Peyer's patch (tissue), 4 donors: ENCODE measurements at places on chromosomes 2 and 18. TPM values are rescaled to one million over a fixed set of nuclear protein-coding genes. Genes with fewer than 3 reads are reported as not detected.

The DHRS9 gene
- total RNA-seq, result 6.6 TPM

The SLC4A3 gene
- total RNA-seq, result 8.1 TPM

The GALNT14 gene
- total RNA-seq, result 8.3 TPM

The ORC4 gene
- total RNA-seq, result 21.4 TPM

The CD8B2 gene
- 5.0 TPM for total RNA-seq

The CCDC74B gene
- 2.6 TPM for total RNA-seq

The POTEJ gene
- total RNA-seq, result 1.7 TPM

The CCDC68 gene
- 99.7 TPM for total RNA-seq

The TRIM54 gene
- total RNA-seq, result not detected

The KCNIP3 gene
- total RNA-seq, result 8.7 TPM

The RBM43 gene
- 4.2 TPM for total RNA-seq

The PPM1B gene
- 79.2 TPM for total RNA-seq

The ADGRF3 gene
- 4.1 TPM for total RNA-seq

The INPP5D gene
- total RNA-seq, result 11.6 TPM

The VWA3B gene
- total RNA-seq, result not detected

The RSAD2 gene
- 1.2 TPM for total RNA-seq

The ANKRD36B gene
- 78.7 TPM for total RNA-seq

The CYP27A1 gene
- 138 TPM for total RNA-seq

The SLC8A1 gene
- 51.2 TPM for total RNA-seq

The SMYD1 gene
- not detected for total RNA-seq
